ENCODE measurements at places on chromosomes 2 and 18.

DNA sequence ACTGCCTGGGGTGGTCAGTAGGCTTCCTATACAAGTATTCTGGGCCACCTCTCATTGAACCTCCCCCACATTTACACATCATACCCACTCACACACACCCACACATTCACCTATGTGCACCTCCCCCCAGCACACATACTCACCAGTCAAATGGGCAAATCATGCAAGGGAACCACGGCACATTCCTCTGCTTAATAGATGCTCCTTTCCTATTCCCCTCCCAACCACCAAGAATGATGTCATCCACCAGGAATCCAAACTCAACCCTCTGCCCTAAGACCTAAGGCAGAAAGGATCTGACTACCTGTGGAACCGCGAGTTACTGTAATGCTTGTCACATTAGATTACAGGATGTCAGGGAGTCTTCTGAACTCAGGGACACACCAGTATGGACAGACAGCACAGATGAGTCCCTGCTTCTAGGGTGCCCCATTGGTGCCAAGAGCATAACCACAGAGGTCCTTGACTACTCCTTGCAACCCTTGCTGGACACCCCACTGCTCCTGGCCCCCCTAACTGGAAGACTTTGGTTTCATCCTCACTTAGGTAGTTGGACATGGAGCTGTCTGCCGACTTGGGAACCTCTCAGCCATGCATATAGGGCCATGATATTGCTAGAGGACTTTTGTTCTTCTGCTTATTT lies 21.5 kb upstream of the CAB39 start:
- no peak for DNase-seq

DNA sequence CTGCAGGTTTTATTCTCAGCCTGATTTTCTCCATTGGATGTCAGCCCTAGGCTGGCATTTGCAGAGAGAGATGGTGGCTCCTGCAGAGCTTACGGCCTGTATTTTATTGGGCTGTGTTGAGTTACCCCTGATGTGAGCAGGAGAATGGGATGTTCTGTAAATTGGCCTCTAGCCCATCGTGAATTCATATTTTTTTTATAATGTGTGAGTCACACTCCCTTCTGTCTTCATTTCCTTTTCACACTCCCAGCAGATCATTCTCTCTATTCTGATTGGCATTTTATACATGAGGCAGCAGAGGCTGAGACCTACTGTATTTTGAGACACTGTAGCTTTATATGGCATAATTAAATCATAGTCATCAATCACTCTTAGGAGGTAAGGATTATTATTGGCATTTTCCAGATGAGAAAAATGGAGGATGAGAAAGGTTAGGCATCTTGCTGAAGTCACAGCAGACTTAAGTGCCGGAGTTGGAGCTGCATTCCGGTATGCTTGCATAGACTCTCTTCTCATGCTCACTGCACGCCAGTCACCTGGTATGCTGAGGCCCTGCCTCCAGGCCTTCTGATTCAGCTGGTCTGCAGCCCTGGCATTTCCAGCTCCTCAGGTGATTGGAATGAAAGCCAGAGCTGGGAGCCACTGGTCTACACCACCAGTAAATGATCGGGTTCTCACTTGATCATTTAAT lies 142.4 kb downstream of the NEDD4L start:
- DNase-seq, result peak; percentile 13

DNA sequence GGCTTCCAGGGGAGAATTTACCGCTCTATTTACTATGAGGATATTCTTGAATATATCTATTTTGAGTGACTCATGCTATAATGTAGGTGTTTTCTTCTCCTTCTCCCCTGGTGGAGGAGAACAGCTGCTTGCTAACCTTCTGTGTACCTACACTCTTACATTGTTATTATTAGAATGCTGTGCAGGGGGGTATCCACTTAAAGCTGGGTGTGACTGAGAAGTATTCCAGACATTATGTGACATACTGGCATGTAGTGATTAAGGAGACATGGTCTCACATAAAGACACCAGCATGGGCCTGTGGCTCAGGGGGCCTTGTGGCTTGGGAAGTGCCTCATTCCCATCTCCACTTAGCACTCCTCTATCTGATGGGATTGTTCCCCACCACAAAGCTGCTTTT lies 287.9 kb downstream of the PTPRM start:
- DNase-seq, result no peak

- no peak for DNase-seq
Measured at GRCh38 chr2:66827851-66828250, 392.9 kb downstream of the MEIS1 start.

DNA sequence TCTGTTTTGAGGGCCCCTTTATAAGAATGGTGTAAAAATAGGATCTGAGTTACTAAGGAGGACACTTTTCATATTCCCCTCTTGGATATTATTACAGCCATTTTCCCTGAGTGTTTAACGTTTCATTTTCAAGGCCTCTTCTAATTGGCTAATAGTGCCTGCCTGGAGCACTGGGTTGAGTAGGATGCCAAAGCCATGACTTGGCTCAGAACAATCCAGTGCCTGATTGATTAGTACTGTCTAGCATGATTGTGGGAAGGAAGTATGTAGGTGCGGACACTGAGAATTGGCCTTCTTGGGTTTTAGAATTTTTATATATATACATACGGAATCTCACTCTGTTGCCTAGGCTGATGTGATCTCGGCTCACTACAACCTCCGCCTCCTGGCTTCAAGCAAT lies 66.1 kb downstream of the NAB1 start:
- DNase-seq, result no peak

GRCh38 chr2:176175709-176176607 lies 12.5 kb upstream of the HOXD1 start:
- peak; percentile 57 for DNase-seq

DNA sequence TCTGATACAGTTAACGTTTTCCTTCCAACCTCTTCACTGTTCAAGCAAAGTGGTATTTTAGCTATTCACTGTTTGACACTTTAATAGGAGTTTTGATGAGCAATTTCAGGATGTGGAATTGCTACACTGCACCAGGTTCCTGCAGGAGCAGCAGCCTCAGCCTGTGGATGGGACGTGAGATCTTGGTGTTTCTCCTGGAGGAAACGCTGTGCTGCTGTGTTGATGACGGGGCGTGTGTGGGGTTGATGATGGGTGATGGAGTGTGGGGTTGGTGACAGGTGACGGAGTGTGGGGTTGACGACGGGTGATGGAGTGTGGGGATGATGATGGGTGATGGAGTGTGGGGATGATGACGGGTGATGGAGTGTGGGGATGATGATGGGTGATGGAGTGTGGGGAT lies 98.9 kb downstream of the RTP5 start:
- no peak for DNase-seq

DNA sequence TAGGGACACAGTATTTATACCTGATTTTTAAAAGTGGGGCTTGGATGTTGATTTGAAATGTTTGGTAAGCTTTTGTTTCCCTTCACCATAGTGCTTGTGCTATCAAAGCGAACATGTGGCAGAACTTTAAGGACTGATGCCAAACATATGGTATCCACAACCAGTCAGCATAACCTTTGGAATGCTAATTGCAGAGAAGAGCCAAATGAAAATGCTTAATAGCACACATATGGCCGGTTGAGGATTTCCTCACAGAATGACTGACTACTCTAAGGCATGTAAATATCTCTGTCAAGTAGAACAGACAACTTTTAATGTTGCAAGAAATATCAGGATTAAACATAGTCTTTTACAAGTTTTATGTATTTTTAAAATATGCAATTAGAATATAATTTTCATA lies 120.9 kb upstream of the COL3A1 start:
- DNase-seq, result no peak

DNA sequence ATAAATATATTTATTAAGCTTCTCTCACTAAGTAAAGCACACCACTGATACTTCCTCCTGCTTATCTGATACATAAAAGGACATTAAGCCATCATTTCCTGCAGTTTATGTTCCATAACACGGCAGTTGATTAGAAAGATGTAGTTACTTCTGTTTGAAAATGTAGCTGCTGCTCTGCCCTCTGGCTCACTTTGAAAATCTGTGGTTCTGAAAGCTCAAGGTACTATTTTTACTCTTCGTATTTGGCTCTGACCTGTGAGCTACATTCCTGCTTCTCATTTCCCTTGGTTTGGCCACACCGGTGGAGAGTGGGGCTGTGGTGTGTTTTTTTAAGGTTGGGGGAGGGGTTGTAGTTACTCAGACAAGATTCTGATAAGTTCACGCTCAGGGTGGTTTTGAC lies 12.8 kb upstream of the TTN start:
- DNase-seq, result no peak

DNA sequence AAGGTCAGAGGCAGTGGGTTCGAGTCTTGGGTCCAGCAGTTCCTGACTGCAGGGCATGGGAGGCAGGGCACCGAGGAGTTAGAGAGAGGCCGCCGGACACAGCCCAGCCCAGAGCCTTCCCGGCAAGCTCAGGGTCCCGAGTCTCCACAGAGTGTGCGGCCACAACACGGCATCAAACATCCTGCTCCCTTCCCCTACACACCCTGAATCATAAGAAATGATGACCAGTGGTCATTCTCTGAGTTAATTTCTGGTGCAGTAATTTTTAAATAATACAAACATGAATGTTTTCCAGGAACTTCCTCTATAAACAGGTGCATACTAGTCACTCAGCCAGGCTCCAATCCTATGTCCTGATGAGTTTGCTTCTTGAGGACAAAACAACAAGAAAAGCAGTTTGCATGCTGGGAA lies 118.0 kb downstream of the PXDN start:
- DNase-seq, result no peak

DNA sequence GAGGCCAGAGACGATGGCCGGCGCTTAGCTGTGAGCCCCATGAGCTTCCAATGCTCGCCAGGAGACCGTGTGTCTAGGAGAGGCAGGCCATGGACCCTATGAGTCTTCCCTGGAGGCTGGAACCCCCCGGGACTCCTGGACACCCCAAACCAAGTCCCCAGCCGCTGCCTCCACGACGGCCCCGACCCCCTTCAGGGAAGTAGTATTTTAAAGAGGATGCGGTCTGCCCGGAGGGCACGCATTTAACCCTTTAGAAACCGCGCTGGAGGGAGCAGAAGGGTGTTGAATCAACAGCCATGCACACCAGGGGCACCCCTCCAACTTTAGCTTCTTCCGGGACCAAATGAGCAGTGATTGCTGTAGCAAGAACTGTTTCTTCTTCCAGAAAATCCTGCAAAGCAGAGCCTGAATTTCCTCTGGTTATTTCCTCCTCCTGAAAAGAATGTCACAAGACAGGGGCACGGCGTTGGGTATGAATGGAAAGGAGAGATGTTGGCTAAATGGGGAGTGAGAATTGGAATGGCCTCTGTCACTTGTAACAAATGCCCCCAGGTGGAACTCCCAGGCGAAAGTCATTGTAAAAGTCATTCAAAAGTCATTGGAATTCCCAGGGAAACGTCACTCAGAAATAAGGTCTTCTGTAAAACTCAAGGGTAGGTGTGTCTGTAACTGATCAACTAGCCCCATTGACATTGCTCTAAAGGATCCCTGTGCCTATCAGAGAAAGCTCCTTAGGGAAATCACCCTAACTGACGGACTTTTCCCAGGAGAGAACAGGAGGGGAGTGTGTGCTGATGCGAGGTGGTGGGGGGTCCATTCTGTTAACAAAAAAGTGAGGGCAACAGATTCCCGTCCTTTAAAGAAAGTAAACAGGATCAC lies 5.8 kb upstream of the GBX2 start:
- DNase-seq, result no peak

GRCh38 chr2:133780099-133780996 lies 212.1 kb upstream of the NCKAP5 start:
- peak; percentile 36 for DNase-seq

GRCh38 chr18:26405190-26405801 lies 143.1 kb downstream of the KCTD1 start:
- peak; percentile 43 for DNase-seq

DNA sequence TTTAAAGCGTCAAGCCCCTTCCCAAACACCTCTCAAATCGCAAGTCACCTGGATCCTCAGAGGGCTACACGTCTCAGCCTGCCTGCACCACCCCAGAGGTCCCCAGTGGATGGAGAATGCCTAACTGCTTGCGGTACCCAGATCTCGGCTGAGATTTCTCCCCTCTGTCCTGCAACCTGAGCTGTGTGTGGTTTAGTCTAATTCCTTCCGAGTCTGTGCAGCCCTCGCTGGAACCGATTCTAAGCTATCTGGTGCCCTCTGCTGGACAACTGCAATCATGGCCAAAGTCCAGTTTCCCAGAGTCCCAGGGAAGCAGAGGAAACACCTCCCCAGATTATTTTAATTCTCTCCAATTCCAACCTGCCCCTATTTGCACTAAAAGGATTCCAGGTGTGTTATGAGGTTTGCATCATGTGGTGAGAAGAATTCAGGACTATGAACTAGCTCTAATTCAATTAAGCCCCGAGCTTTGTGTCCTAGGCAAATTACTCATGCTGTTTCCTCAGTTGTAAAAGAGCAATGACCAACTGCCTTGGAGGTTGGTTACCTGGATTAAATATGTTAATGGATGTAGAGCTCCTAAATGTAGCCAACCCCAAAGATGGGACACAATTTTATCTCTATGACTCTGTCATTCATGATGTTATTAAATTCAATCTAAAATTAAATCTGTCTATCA lies 276.1 kb upstream of the NCKAP5 start:
- DNase-seq, result peak; percentile 48

DNA sequence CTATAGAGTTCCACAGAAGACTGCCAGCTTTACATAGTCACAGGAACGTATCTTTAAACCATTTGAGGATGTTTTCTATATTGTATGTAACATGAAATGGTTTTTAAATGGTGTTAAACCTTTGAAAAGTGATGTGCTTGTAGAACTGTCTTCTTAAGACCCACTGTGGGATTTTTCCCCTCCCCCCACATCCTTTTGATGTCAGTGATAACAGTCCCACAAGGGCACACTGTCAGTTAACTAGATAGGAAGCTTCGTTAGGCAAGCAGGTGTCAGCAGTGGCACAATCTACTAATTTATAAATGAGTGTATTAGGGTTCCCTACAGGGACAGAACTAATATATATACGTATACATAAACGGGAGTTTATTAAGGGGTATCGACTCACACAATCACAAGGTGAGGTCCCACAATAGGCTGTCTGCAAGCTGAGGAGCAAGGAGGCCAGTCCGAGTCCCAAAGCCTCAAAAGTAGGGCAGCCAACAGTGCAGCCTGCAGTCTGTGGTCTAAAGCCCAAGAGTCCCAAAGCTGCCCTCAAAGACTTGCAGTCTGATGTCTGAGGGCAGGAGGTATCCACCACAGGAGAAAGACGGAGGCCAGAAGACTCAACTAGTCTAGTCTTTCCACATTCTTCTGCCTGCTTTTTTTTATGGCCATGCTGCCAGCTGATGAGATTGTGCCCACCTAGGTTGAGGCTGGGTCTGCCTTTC lies 23.8 kb upstream of the HNRNPLL start:
- no peak for DNase-seq

GRCh38 chr2:170218456-170218855 lies 40.5 kb downstream of the MYO3B start:
- DNase-seq, result no peak

DNA sequence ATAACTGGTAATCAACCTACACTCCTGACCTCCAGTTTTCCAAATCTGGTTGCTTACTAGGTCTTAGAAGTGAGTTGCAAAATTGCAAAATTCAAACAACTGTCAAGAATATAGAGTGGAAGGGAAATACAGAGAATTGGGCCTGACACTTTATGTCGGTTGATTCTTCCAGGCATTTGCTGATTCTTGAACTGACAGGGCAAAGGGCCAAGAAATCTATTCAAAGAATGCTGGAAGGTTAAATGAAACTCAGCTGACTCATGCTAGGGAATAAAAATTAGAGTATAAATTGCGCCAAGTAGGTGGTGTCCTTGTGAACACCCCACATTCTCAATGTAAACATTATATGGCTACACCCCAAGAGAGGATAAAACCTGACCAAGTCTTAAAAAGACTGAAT lies 21.5 kb upstream of the ZSCAN30 start:
- no peak for DNase-seq

GRCh38 chr18:35390951-35391700 lies 14.0 kb upstream of the ZNF396 start:
- DNase-seq, result no peak

- DNase-seq, result no peak
Measured at GRCh38 chr18:5622905-5623304, 79.1 kb upstream of the EPB41L3 start.
